ENCODE measurements at places on chromosomes 2 and 18.

DNA sequence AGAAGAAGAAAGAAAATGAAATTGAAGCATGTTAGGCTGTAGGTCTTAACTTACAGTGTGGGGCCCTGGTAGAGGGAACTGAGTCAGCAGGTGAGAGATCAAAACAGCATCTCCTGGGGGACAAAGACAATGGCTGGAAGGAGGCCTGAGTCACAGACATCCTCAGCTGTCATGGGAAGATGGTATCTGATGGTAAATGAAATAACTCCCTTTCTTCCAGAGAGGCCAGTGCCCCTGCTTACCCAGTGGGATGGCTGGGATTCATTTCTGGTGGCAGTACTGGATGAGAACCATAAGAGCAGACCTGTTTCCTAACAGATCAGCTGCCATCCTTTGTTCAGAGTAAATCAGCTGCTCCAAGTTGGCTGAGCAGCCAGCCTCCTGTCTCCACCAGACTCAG lies 251.3 kb upstream of the EPAS1 start:
- DNase-seq = no peak

GRCh38 chr18:77433076-77433475 lies 183.4 kb downstream of the GALR1 start:
- DNase-seq = no peak

DNA sequence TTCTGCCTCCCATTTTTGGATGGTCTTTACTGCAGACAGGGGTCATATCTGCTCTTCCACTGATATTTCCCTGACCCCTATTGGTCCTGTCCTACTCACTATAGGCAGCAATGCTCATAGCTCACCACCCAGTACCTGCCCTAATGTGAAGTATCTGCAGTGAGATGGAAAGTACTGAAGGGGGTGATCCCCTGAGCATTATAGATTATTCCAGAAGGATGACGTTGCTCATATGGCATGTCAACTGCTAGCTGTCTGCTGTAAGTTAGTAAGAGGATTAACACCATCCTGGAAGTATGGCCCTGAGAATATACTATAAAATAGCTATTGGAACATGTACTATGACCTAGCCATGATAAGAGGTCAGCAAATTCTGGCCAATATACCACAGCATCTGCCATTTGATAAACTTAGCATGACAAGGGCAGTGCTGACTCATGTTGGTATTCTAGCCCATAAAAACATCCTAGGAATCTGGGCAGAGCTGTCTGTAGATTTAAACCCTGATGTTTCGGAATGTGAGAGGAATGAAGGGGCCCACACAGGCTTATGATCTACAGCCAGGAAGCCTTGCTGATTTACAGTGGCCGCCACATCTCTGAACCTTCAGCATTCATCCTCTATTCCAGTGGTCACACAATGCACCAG lies 451.4 kb downstream of the TNS1 start:
- DNase-seq = peak; percentile 88

- no peak for DNase-seq
Measured at GRCh38 chr2:21067125-21067524, 23.3 kb upstream of the APOB start.

GRCh38 chr2:189791338-189792042 lies 7.2 kb downstream of the PMS1 start:
- no peak for DNase-seq

GRCh38 chr2:153770359-153770991 lies 101.2 kb upstream of the GALNT13 start:
- no peak for DNase-seq

DNA sequence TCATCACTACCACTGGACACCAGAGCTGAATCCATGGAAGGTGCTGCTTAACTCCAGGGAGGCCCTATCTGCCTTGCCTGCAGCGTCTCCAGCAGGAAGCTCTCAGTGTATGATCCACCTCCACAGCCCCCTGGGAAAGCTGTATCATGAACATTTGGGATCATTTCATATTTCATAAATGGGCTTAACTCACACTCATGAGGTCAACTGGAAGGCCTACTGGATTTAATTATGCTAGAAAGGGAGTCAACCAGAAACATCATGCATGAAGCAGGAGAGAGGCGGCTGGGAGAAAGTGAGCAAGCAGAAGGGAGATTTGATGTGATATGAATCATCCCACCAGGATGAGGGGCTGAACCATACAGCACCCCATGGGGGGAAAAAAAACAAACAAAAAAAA lies 537.7 kb downstream of the TNS1 start:
- DNase-seq = no peak

GRCh38 chr2:121803503-121803902 lies 48.1 kb downstream of the TSN start:
- no peak for DNase-seq

DNA sequence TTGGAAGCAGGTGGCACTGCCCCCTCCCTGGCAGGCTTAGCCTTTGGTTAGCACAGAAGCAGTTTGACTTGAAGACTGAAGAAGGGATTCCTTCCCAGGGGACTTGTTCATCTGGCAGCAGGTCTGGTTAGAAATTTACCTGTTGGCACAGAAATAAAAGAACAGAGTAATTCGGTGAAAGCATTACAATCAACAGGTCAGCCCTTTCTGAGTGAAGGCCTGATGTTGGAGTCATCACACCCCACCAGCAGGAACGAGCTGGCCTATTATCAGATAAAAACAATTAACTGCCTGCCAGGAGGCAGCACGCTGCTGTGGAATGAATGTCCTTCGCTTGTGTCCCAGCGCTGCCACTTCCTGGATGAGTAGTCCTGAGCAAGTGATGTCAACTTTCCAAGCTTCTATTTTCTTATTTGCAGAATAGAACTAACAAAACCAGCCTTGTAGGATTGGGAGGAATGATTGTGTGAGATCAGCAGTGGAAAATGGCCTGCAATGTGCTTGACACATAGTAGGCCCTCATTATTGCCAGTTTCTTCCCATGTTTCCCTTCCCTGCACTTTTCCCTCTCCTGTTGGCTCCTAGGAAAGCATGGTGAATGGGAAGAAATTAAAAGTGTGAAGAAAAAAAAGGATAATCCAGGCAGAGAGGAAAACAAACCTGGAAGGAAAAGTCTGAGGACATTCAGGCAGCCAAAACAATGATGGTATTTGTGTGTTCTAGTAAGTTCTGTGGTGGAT lies 29.0 kb downstream of the LGALSL start:
- DNase-seq = peak; percentile 88
